T-helper 2 cell treated with Interferon-gamma antibody and Interleukin-4, amounts not matched to agents 5 μg/mL and 100 μg/mL, for 36 hours (primary cell): ENCODE measurements at places on chromosomes 7 and 10.

- DNase-seq: no peak
Observed at GRCh38 chr7:7125963-7126362, 56.4 kb upstream of the C1GALT1 start.

DNA sequence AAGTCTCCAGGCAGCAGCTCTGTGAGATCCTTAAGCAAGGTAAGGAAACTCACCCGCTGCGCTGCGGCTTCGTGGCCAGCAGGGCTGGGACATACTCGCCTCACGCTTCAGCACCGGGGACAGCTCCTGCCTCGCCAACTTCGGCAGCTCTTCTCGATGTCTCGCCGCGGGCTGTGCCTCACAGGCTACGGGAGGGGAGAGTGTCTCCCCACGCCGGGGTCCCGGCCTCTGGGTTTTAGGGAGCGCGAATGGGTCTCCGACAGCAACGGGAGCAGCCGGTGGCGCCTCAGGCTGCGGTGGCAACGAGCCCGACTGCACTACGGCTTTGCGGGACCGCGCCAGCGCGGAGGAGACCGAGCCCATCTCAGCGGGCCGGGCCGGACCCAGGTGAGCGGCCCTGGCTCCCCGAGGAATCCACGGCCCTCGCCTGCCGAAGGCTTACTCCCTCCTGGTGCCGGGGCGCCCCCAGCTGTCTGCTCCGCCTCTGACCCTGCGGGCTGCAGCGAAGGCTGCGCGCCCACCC is 62.4 kb downstream of the LSM5 start:
- peak; percentile 58 for DNase-seq

- no peak for DNase-seq
Observed at GRCh38 chr10:5595994-5596471, 70.4 kb downstream of the ASB13 start.

DNA sequence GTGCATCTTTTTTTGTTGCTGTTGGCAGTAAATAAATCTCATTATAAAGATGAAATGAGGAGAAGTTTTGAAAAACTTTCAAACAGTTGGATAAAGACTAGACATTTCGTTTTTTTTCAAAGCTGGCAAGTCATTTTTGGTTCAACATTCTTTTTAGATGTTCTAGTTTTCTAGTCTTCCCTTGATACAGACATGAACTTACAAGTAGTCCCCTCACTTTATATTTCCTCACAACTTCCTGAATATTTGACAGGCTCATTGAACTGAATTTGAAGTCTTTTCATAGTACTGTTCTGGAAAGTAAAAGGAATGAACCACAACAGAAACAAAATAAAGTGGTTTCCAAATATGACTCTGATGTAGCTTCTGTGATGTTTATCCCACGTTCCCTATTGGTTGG is 134.2 kb downstream of the NRCAM start:
- DNase-seq: no peak

DNA sequence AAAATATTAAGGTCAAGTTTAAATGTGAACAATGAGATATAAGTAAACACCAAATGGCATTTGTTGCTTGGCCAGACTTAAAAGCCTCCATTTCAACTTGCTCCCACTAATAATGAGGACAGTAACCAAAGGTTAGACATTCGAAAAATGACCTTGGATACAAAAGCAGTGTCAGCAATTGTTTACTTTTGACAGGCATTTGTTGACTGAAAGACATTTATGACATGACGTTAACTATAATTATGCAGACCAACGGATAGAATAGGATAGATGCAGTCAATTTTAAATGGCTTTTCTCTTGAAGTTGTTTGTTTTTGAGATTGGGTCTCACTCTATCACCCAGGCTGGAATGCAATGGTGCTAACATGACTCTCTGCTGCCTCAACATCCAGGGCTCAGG is 6.3 kb upstream of the WNT16 start:
- no peak for DNase-seq

- no peak for DNase-seq
Observed at GRCh38 chr7:2728316-2729030, 40.5 kb downstream of the AMZ1 start.

DNA sequence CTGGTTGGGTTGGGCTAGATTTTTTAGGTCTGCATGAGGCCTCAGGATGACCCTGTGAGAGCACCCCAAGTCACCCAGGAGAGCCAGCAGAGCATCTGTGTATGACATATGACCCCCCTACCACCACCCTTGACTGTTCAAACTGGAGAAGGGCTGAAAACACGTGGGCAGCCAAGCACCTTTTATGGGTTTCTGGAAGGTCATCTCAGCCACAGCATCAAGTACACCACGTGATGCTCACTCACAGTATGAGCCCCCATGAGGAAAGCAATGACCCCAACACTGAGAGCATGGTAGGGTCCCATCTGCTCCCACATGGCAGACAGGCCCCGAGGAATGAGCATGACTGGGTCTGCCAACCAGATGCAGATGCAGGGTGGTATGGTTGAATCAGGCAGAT is 149.4 kb upstream of the GDF10 start:
- no peak for DNase-seq

- no peak for DNase-seq
Observed at GRCh38 chr7:74253835-74254128, 417 bp downstream of the RFC2 start.

- no peak for DNase-seq
Observed at GRCh38 chr7:42534441-42534840, 297.4 kb upstream of the GLI3 start.

DNA sequence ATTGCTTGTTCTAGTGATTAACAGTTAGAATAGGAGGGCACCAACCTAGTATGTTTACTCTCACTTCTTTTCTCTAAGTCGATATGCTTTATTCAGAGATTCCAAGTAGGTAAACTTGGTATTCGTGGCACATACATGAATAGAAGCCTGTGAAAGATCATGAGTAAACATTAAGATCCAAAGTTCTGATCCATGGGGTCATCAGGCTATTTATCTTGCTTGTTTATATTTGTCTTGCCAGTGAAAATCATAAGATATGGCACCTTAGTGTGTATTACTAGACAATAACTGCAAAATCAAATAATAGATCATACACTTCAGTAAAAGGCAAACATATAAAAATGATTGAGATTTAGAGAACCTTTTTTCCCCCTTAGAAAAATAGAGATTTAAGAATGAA is 56.5 kb upstream of the LHFPL3 start:
- DNase-seq: no peak

- DNase-seq: no peak
Observed at GRCh38 chr10:122261584-122261983, 9.5 kb upstream of the BTBD16 start.

DNA sequence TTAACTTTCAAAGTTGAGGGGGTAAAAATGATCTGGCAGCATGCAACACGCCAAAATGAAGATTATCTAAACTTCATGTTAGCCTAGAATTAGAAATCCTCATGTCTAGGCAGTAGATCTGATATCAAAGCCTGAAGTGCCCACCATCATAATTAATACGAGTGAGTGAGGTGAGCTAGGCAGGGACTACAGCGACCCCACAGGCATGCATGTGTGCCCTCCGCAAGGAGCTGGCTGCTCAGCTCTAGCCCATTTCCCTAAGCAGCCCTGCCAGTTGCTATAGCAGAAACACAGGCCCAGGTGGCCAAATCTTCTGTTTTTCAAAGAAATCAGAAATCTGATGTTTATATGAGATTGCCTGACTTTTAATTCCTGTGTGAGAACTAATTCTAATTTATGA is 93.1 kb upstream of the IFRD1 start:
- no peak for DNase-seq

DNA sequence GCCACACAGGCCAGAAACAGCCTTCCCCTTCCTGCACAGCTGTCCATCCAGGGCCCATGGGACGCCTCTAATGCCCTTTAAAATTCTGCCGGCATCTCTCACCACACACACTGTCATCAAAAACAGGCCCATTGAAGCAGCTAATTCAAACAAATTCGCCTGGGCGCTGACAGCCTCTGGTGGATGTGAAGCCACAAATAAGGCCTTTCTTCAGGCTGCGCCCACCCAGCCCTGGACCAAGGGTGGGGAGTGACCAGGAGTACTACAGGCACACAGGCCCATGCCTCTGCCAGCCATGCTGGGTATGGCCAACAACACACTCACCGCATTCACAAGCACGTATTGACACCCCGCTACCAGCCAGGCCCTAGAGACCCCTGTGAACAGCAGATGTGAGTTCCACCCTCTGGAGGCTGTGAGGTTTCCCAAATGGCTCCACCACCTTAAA is 54.6 kb downstream of the SLIT1 start:
- no peak for DNase-seq

- DNase-seq: no peak
Observed at GRCh38 chr10:49047128-49047639, 68.1 kb downstream of the VSTM4 start.

DNA sequence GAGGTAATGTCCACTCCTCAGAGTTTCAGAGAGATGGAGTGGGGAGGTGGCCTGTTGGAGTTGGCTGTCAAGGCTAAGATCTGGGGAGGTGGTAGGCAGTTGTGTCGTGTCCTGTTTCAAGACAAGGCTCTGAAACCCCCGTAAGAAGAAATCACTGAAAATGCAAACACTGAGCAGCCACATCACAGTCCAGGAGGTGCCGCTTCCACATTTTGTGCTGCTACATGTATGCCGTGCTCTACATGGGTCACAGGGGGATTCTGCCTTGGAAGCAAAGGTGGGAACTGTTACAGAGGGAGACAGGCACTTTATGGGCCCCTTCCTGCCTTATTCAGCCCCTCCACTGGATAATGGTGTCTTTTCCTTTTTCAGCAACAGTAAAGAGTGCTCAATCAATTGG is 11.9 kb downstream of the WDR91 start:
- no peak for DNase-seq

GRCh38 chr7:88395715-88396114 is 89.0 kb upstream of the STEAP4 start:
- DNase-seq: no peak

GRCh38 chr7:95526128-95526738 is 40.5 kb downstream of the ASB4 start:
- no peak for DNase-seq

- DNase-seq: no peak
Observed at GRCh38 chr7:44050121-44050914, 5.8 kb downstream of the DBNL start.

DNA sequence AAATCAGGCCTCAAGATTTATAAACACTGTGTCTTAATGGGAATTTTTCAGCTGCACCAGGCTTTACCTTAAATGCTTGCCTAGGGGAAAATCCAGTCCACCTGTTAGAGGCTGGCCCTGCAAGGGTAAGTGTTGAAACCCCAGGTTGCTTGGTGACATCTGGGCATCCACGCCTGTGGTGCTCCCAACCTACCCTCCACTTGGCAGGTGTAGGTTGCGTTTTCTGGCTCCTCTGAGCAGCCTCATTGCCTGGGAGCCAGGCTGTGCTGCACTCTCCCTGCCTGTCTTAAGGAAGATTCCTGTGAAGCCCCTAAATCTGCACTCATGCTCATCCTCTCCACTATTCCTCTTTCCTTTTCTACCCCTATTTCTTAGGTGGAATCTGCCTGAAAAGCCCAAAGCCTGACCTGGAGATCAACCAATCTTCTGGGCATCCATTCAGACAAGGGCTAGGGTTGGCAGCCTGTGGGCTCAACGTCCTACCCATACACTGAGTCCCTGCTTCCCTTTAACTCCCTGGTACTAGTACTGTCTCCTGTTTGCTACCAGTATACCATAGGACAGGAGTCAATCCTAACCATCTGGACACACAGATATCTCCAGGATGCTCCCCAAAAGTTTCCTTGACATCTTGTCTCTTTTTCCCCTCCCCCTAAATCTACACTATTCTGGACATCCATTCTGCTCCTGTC is 150.4 kb downstream of the PDE1C start:
- no peak for DNase-seq

DNA sequence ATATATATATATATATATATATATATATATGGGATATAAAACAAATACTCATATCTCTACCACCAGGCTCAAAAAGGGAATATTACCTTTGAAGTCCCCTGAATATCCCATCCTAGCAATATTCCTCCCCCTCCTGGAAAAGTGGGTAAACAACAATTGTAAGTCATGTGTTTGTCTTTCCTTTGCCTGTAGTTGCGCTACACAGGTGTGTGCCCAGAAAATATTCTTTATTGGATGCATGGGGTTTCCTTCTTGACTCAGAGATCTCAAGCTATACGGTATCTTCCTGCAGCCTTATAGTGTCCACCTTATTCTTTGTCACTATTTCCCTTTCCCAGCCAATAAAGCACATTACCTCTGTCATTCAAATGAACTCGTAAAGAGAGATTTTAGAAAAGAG is 54.2 kb downstream of the MET start:
- DNase-seq: no peak

DNA sequence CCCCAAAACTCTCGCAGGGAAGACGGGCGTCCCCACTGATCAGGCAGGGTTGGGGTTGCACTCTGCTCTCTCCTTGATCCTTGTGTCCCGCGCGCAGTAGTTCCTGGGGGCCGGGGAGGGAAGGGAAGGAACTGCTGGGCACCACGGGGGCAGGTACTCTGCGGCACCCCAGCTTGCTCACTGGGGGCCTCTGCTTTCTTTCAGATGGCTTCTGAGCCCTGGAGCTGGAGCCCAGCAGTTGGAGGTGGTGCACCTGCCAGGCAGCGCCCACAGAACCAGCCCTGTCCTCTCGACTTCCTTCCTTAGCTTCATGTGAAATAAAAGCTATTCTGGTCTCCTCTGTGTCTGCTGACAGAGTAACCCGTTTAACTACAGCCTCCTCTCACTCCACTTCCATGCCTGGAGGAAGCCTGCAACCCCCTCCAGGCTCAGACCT is 12.2 kb downstream of the PLAC9 start:
- no peak for DNase-seq

- DNase-seq: no peak
Observed at GRCh38 chr10:46528171-46528671, 28.2 kb downstream of the GPRIN2 start.

GRCh38 chr10:122699796-122700455 is at the start of gene C10orf120:
Gene C10orf120 (minus strand): TSS chr10:122699846. CDS start chr10:122699790, 56 bp downstream.
- no peak for DNase-seq

- DNase-seq: no peak
Observed at GRCh38 chr7:17447728-17448478, 149.5 kb downstream of the AHR start.

- no peak for DNase-seq
Observed at GRCh38 chr7:131355917-131356777, 28.5 kb downstream of the MKLN1 start.

DNA sequence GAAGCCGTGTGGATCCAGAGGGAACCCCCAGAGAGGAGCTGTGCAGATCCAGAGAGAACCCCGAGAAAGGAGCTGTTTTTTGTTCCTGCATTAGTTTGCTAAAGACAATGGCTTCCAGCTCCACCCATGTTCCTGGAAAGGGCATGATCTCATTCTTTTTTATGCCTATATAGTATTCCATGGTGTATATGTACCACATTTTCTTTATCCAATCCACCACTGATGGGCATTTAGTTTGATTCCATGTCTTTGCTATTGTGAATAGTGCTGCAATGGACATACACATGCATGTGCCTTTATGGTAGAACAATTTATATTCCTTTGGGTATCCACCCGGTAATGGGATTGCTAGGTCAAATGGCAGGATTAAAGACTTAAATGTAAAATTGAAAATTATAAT is 95.4 kb upstream of the RHEB start:
- no peak for DNase-seq

GRCh38 chr7:44897309-44897708 is 12.0 kb upstream of the PURB start:
- no peak for DNase-seq
